Endothelial cell (in vitro differentiated cells): ENCODE measurements at places on chromosomes 7 and 10.

- peaks cover 20% of the 10 kb centered on the region for H3K27me3 ChIP-seq
- H3K27ac ChIP-seq, result no peak overlapping the region
- H3K4me1 ChIP-seq, result no peaks in the 10 kb centered on the region
- peaks cover 22% of the 10 kb centered on the region for H3K36me3 ChIP-seq
- no peak overlapping the region for H3K4me3 ChIP-seq
- DNase-seq, result no peak
Measured at GRCh38 chr10:130500261-130501000, 364.2 kb downstream of the GLRX3 start.

GRCh38 chr7:123789817-123790216 lies 41.0 kb upstream of the WASL start:
- no peak overlapping the region for H3K27ac ChIP-seq
- no peaks in the 10 kb centered on the region for H3K36me3 ChIP-seq
- no peaks in the 10 kb centered on the region for H3K27me3 ChIP-seq
- no peak overlapping the region for H3K4me3 ChIP-seq
- no peaks in the 10 kb centered on the region for H3K4me1 ChIP-seq

GRCh38 chr10:125411724-125412123 lies 251.4 kb upstream of the CTBP2 start:
- no peaks in the 10 kb centered on the region for H3K36me3 ChIP-seq
- no peak overlapping the region for H3K4me3 ChIP-seq
- no peaks in the 10 kb centered on the region for H3K27me3 ChIP-seq
- no peak for DNase-seq

- no peaks in the 10 kb centered on the region for H3K36me3 ChIP-seq
- peaks cover 3% of the 10 kb centered on the region for H3K4me1 ChIP-seq
- H3K4me3 ChIP-seq, result no peak overlapping the region
- no peaks in the 10 kb centered on the region for H3K27me3 ChIP-seq
Measured at GRCh38 chr7:53996876-53997275, 545.3 kb upstream of the VSTM2A start.

- no peaks in the 10 kb centered on the region for H3K36me3 ChIP-seq
- no peak overlapping the region for H3K4me3 ChIP-seq
- no peak overlapping the region for H3K27ac ChIP-seq
- H3K4me1 ChIP-seq, result no peaks in the 10 kb centered on the region
- H3K27me3 ChIP-seq, result peaks cover 5% of the 10 kb centered on the region
- no peak for DNase-seq
Measured at GRCh38 chr10:71496927-71497762, 100.4 kb downstream of the CDH23 start.
